Jurkat, Clone E6-1 (cell line): ENCODE measurements at places on chromosomes 7 and 10.
A peak's percentile ranks its signal among the peaks of the same experiment; 100 is the strongest.

DNA sequence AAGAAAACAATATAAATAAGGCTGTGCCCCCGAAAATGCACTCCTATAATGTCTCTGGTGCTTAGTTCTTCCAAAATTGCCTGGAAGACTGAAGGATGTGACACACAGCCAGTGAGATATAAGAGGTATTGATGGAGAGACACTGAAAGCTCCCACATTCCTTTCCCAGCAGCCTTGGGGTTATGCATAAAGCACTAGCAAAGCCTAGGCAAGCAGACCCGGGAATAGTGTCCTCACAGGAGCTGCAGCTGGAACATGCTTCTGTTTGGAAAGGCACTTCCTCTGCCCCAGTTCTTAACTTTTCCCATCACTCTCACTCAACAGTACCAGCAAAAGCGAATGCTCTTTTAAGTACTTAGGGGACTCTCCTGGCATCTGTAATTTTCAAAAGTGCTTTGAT, 178.0 kb downstream of the AMPH start:
- DNase-seq = no peak

DNA sequence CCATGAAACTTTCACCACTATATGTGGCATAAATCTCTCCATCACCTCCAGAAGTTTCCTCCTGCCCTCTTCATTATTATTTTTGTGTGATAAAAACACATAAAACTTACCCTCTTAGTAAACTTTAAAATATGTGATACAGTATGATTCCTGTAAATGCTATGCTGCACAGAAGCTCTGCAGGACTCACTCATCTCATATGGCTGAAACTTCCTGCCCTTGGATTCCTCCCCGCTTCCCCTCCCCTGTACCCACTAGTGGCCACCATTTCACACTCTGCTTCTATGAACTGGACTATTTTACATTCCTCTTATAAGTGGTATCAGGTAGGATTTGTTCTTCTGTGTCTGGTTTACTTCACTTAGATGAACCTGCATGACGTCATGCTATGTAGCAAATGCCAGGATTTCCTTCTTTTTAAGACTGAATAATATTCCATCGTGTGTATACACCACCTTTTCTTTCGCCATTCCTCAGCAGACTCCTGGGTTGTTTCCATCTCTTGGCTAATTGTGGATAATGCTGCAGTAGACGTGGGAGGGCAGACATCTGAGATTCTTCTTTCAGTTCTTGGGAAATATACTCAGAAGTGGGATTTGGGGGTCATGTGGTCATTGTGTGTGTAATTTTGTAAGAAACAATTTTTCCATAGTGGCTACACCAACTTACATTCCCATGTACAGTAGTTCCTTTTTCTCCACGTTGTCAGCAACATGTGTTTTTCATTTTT, 335.2 kb downstream of the SDK1 start:
- no peak for DNase-seq

- peak; percentile 68 for DNase-seq
Measured at GRCh38 chr10:123287594-123288247, 133.5 kb downstream of the BUB3 start.

GRCh38 chr10:112375721-112376395, 1.9 kb downstream of the ACSL5 start:
- DNase-seq = no peak

- DNase-seq = no peak
Measured at GRCh38 chr7:36945612-36946400, 221.5 kb upstream of the AOAH start.

GRCh38 chr10:98170249-98171117, 36.0 kb downstream of the R3HCC1L start:
- DNase-seq = peak; percentile 52

DNA sequence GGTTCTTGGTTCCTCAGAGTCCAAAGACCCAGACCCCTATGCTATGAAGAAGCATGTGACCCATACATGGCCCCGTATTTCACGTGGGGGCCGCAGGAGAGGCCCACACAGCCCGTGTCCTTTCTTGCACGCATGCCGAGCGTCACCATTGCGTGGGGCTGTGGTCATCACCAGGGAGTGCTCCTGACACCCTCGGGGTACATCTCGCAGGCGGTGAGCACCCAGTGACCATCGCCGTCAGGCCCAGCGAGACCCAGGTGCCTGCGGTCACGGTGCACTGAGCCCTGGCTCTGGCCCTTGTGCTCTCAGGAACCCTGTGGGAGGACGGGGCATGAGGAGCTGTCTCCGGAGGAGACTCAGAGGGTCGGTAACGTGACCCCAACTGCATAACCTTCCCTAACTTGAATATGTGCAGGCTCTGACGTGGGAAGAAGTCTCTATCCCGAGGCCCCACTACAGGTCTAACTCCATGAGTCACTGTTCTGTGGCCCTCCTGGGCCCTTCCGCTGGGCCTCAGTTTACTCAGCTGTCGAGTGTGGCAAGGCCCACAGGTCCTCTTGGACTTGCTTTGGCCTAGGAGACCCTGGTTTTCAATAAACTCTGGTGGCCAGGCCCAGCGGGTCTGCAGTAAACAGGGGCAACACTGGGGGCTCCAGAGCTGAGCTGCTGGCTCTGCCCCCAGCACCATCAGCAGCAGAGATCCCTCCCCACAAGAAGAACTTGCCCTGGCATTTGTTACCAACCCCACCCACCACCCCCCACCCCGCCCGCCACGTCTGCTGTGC, 503.9 kb downstream of the PTPRN2 start:
- no peak for DNase-seq

DNA sequence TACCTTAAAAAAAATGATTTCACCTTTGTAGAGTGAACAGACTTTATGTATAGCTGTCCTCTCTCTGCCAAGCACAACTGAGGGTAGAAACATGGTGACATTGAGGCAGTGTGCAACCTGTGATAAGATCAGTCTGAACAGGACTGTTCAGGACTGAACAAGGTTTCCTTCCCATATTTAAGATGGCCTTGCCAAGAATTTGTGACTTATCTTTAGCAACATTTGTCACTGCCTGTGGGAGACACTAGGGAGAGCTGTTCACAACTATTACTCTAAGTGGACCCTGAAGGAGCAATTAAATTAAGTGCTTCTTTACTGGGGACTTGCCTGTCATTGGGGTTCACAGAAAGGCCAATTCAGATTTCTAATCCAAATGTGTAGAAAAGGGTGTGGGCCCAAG, 6.7 kb downstream of the OR13A1 start:
- no peak for DNase-seq

DNA sequence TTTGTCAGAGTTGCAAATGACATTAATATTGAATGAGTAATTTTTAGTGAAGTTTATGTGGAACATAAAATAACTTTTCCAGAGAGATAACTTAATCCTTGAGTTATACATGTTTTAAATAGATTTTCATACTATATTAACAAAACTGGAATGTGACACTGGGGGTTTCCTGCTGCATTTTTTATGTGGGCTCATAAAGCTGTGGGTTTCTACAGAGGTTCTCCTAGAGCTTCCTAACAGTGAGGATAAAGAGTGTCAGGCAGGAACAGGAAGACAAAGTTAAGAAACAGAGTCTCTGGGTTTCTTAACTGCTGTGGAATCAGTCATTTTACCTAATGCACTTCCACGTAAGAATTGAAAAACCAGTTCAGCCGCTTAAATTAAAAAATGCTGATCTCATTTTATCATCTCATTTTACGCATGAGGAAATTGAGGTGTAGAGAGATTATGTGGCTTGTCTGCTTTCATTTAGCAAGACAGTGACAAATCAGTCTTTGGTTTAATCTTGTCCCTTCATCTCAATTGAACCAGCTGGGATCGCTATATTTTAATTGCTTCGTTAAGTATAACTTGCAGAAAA, 5.0 kb downstream of the CD36 start:
- no peak for DNase-seq

DNA sequence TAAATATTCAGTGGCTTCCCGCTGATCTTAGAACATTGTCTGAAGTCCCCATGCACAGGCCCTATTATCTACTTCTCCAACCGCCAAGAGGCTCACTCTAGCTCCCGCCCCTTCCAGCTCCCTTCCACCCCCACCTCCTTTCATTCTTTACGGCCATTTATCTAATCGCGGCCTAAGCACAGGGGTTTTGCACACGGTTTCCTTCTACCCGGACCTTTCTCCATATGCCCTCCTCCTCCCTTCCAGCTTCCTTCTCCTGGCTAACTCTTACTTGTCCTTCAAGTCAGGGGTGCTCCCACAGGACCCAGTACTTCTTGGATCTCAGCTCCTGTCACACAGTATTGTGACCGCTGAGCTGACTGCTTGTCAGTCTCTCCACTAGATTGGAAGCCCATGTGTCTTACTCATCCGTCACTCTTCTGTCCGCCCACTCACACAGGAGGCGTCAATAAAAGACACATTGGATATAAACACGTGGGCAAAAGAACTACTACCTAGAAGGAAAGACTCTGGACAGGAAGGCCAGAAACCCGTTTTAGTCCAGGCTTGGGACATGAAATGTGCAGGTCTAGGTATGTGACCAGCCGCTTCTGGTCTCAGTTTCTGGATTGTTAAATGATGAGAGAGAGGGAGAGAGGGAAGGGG, 20.2 kb upstream of the HPS1 start:
- DNase-seq = no peak

GRCh38 chr7:148319316-148319808, 271.2 kb upstream of the C7orf33 start:
- no peak for DNase-seq

DNA sequence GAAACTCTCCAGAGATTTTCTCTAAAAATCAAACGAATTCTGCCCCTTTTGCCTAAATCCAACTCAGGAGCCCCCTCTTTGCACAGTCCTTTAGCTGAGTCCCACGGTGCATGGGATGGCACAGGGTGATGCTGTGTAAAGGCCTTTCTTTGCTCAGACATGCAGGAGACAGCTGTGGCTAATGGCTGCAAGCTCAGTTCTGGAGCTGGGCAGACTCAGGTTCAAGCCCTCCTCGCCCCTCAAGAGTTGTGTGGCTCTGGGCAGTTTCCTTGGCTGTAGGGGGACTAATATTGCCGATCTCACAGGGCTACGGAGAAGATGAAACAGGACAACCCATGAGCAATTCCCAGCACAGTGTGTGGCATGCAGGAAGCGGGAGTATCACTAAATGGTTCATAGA, 42.6 kb downstream of the CLEC2L start:
- no peak for DNase-seq

GRCh38 chr7:105897999-105898398, 21.6 kb upstream of the ATXN7L1 start:
- no peak for DNase-seq

DNA sequence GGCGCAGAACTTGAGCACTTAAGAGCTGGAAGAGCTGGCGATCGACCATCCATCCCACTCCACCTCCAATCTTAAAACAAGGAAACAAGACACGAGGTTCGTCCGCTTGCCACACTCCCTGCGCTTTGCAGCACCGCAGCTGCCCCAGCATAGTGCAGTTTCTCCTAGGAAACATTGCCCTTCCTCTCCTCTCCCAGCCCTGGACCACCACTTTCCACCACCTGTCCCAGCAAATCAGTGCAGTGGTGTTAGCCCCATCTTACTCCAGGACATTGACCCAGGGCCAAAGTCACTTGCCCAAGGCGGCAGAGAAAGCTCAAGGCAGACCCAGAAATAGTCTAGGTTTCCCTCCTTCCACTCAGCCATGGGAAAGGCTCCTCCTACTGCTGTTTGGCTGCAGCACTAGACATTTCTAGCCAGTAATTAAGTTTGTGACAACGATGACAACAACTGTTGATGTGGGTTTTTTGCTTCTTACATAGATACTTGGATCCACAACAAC, 1.5 kb upstream of the PARD3 start:
- DNase-seq = no peak

DNA sequence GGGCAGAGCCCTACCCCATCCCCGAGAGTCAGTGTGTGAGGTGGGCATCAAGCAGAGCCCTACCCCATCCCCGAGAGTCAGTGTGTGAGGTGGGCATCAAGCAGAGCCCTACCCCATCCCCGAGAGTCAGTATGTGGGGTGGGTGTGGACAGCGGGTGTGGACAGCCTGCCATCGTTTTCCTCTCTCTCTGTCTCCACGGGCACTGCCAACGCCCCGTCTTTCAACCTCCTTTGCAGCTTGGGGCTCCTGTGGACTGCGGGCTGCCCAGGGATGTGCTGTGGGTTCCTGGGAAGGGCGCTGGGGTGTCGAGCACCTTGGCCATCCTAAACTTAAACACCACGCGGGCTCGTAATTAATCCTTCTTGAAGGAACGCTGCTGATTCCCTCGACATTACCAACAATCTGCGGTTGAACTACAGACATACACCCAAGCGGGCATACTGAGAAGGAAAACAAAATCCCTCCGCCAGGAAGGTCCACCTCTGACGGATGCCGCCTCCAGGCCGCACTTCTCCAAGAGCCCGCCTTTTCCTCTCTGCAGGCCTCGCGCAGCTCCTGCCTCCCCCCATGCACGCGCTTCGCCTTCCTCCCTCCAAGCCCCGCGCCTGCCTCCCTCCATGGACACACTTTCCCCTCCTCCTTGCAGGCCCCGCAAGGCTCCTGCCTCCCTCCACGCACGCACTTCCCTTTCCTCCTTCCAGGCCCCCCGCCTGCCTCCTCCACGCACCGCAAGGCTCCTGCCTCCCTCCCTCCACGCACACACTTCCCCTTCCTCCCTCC, 65.1 kb downstream of the ADARB2 start:
- no peak for DNase-seq

DNA sequence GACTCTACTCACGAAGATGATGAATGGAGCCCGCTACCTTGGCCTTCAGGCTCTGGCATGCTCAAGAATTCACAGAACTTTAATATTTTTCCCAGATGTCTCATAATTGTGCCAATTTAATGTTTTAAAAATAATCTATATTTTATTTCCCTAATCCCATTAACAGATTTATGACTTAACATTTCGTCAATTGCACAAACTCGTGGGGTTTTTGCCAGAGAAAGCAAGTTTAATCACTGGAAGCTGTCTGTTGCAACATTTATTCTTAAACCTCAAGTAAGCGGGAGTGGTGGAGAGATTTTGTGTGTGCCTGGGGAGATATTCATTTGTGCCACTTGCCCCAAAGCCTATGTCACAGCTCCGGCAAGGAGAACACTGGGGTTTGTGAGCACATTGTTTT, 117.9 kb downstream of the TEX36 start:
- DNase-seq = no peak

DNA sequence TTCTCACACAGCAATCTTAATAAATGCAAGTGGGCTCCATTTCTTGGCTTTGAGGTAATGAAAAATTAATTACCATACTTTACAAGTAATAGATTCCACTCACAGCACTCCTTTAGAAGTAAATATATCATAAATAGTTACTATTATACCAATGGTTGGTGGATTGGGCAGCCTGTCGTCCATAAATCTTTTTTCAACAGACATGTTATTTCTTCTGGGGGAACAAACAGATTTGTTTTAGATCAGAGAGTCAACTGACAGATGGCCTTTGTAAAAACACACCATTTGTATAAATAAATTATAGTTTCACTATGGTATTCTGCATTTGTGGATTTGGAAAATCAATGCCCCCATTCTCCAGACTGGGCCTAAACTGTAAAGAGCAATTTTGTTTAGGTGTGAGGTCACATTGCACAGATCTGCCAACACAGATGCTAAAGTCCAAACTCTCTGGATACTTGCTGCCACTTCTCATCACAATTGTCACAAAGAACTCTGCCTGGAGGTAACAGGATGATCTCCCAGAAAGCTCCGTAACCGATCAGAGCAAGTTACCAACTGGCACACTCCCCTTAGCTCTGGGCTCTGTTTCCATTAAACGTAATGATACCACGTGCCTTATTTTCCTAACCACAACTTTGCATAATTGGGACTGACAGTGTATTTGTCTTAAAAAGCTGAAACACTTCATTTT, 4.5 kb upstream of the MACROH2A2 start:
- DNase-seq = no peak
